ENCODE measurements at places on chromosomes 4 and X.

DNA sequence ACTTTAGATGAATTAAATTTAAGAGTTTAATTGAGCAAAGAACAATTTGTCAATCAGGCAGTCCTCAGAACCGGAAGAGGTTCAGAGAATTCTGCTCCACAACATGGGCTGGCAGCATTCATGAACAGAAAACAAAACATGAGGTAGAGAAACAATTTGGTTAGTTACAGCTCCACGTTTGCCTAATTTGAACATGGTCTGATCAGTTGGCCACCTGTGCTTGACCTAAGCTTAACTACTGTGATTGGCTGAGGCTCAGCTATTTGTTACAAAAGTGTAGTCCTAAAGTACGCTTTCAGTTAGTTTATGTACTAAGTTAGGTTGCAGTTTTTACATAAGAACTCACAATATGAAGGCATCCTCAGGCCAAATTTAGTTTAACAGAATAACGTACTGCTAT lies 258.6 kb downstream of the ADAM29 start:
- DNase-seq, result no peak

GRCh38 chr4:114519368-114519767 lies 79.2 kb upstream of the UGT8 start:
- DNase-seq, result peak; percentile 5

DNA sequence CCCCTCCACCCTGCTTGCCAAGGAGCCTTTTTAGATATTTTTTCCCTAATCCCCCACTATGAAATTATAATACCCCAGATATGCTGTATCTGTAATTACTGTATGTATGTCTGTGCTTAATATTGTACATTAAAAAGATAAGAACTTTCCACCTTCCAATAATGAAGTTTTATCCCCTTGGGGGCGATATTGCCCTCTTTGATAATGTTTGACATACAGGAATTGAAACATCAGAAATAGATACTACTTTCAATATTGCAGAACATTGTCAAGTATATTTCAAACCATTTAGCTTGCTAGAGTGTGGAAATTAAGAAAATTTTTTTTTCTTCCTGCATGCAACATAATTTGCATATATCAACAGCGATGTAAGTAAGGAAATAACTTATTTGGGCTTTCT lies 58.9 kb downstream of the NAF1 start:
- DNase-seq, result no peak

GRCh38 chr4:17721496-17722355 lies 59.7 kb downstream of the FAM184B start:
- no peak for DNase-seq

- DNase-seq, result no peak
These were observed 232.9 kb upstream of the F9 start for GRCh38 chrX:139297638-139298037.

GRCh38 chrX:104141087-104141760 lies 15.6 kb downstream of the SLC25A53 start:
- DNase-seq, result no peak

- DNase-seq, result no peak
These were observed 35.0 kb upstream of the BMPR1B start for GRCh38 chr4:94722748-94723147.

GRCh38 chrX:27767387-27767786 lies 40.4 kb upstream of the MAGEB10 start:
- no peak for DNase-seq

- DNase-seq, result no peak
These were observed 98.9 kb downstream of the LARP1B start for GRCh38 chr4:128159967-128160366.

- no peak for DNase-seq
These were observed 13.6 kb upstream of the SPARCL1 start for GRCh38 chr4:87542734-87543312.

Measured in spinal cord (tissue), 10 donors.